Stimulated activated CD8-positive, alpha-beta memory T cell treated with anti-CD3 and anti-CD28 coated beads, Interleukin-7, amount 100 ng/mL, for 1 hour (primary cell): ENCODE measurements at places on chromosomes 1 and 21.

GRCh38 chr1:107196973-107197562 is 56.2 kb downstream of the NTNG1 start:
- DNase-seq: no peak

DNA sequence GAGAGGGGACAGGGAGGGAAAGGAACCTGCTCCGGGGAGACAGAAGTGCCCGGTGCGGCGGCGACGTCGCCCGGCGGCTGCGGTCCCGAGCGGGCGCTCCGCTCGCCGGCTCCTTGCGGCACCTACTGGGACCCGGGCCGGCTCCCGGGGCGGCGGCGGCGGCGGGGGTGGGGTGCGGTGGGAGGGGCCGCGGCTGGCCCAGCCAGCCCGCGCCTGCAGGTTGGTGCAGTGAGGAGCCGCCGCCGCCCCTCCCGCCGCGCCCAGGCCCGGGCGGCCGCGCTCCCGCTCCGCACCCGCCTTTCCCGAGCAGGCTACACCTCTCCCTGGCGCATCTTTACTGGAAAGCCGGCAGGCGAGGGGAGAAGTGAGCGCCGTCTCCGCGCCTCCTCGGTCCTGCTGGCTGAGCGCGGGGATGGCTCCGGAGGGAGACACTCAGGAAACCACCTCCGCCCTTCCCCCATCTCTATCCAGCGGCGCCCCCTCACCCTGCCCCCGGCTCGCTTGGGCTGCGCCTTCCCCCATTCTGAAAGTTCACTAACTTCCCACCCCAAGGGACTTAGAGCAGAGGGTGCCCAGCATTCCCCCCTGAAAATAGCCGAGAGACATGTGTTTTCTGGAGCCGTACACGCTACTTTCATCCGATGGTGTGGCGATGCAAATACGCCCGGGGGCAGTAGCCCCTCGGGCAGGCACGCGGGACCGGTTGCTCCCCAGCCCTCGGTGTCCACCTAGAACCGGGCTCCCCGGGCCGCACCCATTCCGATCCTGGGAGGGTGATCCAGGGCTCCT is at the start of gene PLD5:
PLD5 (minus strand) TSS at position 127 of the 789 bp plus-strand sequence.
- no peak for DNase-seq

GRCh38 chr21:14711287-14711686 is 165.2 kb upstream of the SAMSN1 start:
- DNase-seq: no peak

DNA sequence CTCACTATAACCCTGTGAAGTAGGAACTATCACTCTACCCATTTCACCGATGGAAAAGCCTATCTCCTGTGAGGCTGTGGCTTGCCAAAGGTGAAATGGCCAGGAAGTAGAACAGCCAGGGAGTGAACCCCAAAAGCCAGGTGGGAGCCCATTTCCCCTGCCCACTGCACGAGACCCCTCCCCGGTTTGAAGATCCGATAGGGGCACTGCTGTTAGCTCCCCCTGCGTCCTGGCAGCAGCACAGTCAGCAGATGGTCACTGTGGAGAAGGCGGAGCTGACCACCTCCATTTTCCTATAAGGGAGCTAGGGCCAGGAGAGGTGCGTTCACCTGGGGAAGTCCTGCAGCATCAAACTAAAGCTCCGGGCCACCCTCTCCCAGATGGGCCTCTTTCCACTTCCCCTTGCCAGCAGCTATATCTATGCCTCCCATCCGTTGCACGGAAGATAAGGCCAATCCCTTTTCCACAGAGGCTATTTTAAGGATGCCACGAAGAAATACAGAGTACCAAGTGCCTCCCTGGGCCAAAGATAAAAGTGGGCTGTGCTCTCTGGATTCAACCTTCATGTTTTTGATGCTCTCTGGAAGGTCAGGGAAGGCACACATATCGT is 7.8 kb downstream of the ERG start:
- no peak for DNase-seq

- no peak for DNase-seq
Measured at GRCh38 chr21:38597421-38597820, 99.1 kb upstream of the ERG start.

- DNase-seq: no peak
Measured at GRCh38 chr1:159011751-159012150, 2.0 kb downstream of the IFI16 start.
